Endothelial cell (in vitro differentiated cells): ENCODE measurements at places on chromosomes 11 and 22. TPM values are rescaled to one million over a fixed set of nuclear protein-coding genes. Genes with fewer than 3 reads are reported as not detected.
A peak's percentile ranks its signal among the peaks of the same experiment; 100 is the strongest.

DNA sequence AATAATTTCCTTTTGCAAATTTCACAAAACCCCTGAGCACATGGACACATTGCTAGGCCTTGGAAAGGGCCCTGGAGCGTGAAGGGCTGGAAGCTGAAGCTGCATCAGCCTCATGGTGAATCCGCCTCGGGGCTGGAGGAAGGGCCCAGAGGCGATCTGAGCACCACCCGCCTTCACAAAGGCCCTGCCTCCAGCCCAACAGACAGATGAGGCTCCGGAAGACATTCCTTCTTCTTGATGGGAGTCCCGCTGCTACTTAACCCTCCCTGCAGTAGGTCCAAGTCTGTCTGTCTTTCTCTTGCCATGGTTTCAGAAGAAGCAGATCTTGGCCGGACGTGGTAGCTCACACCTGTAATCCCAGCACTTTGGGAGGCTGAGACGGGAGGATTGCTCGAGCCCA, 16.5 kb downstream of the ARRB1 start:
- peaks cover 23% of the 10 kb centered on the region for H3K36me3 ChIP-seq
- H3K4me1 ChIP-seq, result peaks cover 90% of the 10 kb centered on the region
- H3K27ac ChIP-seq, result peak overlapping the region; percentile 86
- no peak for DNase-seq
- peaks cover 18% of the 10 kb centered on the region for H3K27me3 ChIP-seq

- DNase-seq, result no peak
- H3K27me3 ChIP-seq, result peaks cover 3% of the 10 kb centered on the region
- peaks cover 11% of the 10 kb centered on the region for H3K36me3 ChIP-seq
- no peak overlapping the region for H3K27ac ChIP-seq
Measured at GRCh38 chr11:62931499-62932278, 10.5 kb upstream of the CHRM1 start.

- H3K4me1 ChIP-seq, result no peaks in the 10 kb centered on the region
- H3K27me3 ChIP-seq, result no peaks in the 10 kb centered on the region
- DNase-seq, result peak; percentile 89
- H3K36me3 ChIP-seq, result no peaks in the 10 kb centered on the region
Measured at GRCh38 chr11:112555491-112556364, 295.1 kb upstream of the PLET1 start.

MPZL3 gene
- 10.7 TPM for total RNA-seq

TRIM5 gene
- total RNA-seq, result 114 TPM
